Activated naive CD8-positive, alpha-beta T cell treated with anti-CD3 and anti-CD28 coated beads for 36 hours (primary cell): ENCODE measurements at places on chromosomes 16 and 17.
A peak's percentile ranks its signal among the peaks of the same experiment; 100 is the strongest.

- peak; percentile 59 for DNase-seq
Measured at GRCh38 chr16:89922884-89923639, at the start of gene TUBB3. TSS of gene TUBB3 (plus strand) at chr16:89923342. CDS start at chr16:89923402, 60 bp downstream.

GRCh38 chr17:78357177-78357586 lies 2.7 kb downstream of the SOCS3 start:
- DNase-seq: no peak

- DNase-seq: no peak
Measured at GRCh38 chr17:52673791-52674190, 515.3 kb upstream of the CA10 start.

DNA sequence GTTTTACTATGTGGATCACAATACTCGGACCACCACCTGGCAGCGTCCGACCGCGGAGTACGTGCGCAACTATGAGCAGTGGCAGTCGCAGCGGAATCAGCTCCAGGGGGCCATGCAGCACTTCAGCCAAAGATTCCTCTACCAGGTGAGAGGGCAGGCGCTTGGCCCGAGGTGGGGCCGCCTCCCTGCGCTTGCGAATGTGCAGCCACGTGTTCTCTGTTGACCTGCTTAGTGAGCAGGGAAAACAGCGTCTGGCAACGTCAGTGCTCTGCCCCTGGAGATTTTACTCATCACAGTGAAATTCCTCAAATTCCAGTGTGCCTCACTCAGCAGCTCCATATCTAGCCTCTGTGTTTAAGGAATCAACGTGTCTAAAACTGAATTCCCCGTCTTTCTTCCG lies 33.4 kb upstream of the CLEC18A start:
- no peak for DNase-seq

DNA sequence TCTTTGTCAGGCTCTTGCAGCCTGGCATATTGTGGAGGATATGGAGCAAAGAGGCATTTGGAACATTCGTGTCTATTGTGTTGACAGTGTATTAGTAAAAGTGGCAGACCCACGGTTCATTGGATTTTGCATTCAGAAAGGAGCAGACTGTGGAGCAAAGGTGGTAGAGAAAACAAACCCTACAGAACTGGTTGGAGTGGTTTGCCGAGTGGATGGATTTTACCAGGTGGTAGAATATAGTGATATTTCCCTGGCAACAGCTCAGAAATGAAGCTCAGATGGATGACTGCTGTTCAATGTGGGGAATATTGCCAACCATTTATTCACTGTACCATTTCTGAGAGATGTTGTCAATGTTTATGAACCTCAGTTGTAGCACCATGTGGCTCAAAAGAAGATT lies 44.5 kb downstream of the EFCAB13 start:
- DNase-seq: no peak

DNA sequence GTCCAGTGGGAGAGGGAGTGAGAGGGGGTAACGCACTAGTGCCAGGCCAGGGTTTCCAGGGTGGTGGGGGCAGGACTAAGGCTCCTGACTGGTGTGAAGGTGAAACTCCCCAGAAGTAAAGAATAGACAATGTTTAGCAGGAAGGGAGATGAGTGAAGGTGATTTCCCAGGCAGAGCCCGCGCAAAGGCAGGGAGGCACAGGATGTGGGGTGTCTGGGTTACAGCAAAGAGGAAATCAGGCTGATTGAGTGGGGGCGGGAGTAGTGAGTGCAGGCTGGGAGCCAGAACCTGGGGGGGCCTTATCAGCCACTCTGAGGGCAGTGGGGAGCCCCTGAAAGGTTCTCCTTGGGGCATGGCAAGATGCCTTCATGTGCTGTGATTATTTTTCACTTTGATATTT lies 167.5 kb downstream of the UTP18 start:
- peak; percentile 67 for DNase-seq

GRCh38 chr16:49563666-49564065 lies 190.1 kb downstream of the C16orf78 start:
- DNase-seq: no peak

DNA sequence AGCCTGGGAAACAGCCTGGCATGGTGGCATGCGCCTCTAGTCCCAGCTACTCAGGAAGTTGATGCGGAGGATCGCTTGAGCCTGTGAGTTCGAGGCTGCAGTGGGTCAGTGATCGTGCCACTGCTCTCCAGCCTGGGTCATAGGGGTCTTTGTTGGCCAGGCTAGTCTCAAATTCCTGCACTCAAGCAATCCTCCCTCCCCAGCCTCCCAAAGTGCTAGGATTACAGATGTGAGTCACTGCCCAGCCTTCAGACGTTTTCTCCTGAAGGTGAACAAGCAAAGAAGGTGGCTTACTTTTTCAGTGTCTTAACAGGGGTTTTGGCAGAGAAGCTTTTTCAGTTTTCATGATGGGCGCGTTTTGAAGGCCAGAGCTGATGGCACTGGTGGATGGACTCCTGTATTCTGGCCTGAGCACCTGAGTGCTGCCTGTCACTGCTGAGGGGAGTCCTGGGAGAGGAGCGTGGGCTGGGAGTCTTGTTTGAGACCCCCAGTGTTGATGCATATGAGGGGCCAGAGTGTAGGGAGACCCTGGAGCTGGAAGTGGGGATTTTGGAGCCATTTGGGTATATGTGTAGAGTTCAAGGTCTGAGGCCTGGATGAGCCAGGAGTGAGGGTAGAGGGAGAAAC lies 41.4 kb downstream of the FOXK2 start:
- no peak for DNase-seq

DNA sequence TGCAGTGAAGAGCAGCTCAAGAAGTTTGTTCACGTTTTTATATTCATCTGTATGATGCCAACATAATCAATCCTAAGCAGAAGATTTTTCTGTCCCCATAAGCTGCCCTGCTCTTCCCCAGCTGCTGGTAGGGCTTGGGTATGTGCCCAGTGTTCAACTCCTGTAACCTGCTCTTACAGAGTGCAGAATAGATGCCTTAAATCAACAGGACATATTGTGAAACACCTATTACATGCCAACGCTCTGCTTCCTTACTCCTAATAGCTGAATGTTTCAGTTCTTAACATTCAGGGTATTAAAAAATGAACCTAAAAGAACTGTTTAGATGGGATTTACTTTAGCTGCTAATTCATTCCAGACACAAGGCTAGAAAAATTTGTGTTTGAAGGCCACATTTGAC lies 190.9 kb downstream of the HS3ST3A1 start:
- no peak for DNase-seq

DNA sequence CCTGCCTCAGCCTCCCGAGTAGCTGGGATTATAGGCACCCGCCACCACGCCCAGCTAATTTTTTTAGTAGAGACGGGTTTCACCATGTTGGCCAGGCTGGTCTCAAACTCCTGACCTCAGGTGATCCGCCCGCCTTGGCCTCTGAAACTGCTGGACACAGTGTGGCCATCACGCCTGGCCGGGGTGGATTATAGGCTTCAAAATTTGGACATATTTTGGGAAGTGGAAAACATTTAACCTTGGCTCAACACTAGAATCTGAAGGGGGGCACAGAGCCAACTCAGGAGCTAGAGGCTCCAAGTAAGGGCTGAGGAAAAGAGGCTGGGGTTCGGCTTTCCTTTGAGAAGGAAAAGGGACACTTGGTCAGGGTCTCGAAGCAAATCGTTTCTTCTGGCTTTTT lies 2.2 kb upstream of the CDK5R1 start:
- DNase-seq: no peak

DNA sequence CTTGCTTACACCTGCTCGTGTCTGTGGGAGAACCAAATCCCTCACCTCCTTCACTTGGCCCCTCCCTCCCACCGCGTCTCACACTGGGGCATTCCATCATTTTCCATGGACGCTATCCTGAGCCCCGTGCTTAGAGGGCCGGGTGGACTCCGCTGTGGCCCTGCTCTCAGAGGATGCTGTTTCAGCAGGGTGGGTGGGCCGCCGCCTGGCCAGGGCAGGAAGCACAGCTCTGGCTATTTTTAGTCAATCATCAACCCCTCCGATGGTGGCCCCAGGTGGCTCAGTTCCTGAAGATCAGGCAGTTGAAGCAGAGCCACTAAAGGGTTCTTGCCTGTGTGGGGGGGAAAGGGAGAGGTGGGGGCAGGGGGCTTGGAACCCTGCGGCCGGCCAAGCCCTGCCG lies 230.3 kb downstream of the ENGASE start:
- DNase-seq: no peak

DNA sequence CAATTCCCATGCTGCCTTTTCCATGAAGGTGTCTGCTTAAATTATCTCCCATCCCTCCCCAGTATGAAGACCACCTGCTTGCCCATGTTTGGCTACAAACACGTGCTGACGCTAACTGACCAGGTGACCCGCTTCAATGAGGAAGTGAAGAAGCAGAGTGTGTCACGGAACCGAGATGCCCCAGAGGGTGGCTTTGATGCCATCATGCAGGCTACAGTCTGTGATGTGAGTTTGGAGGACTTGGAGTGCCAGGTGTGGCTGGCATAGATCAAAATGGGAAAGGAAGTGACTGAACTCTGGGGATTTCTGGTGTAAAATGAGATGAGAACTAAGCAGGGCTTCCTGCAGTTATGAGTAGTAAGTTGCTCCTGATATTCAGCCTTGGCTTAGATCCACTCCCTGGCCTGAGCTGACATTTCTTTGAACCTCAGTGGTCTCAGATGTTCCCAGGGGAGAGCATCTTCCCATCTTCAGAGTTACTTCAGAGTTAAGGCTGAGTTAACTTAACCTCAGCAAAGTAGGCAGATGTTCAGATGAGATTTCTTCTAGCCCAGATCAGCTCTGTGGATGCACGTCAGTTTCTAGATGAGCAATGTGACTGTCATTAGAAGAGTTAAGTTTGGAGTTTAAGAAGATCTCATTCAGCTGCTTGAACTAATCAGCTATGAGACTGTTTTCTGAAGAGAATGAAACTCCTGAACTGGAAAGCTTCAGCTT lies 32.7 kb downstream of the ITGB3 start:
- DNase-seq: no peak

- no peak for DNase-seq
Measured at GRCh38 chr17:32928586-32929535, 908 bp downstream of the TMEM98 start.

- DNase-seq: no peak
Measured at GRCh38 chr16:50267651-50268050, 1.3 kb downstream of the ADCY7 start.

DNA sequence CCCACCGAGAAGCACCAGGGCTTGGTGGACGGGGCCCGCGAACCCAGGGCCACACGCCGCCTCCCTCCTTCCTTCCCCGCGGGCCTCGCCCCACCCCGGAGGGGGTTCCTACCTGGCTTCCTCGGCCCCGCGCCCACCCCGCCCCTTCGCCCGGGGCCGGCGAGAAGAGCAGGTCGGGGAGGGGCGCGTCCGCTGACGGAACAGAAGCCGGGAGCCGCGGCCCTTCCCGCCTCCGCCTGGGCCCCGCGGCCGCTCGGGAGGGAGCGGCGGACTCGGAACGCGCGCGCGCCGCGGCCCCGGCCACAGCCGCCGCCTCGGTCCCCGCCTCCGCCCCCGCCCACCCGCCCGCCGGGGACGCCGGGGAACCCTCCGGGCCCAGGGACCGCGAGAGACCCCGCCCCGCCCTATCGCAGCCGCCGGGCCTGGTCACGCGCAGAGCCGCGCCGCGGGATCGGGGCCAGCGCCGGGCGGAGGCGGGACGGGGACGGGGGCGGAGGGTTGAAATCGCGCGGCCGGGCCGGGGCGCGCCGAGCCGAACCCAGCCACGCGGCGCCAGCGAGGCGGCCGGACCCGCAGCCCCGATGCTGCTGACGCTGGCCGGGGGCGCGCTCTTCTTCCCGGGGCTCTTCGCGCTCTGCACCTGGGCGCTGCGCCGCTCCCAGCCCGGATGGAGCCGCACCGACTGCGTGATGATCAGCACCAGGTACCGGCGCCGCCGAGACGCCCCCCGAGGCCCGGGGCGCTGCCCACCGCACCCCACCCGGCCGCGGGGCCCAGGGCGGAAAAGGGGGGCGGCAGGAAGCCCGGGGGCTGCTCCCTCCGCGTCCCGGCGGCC lies at the start of gene TLCD3A:
Gene TLCD3A (plus strand): TSS at position 530 of the 835 bp plus-strand sequence. CDS start 52 bp downstream, at position 582.
- DNase-seq: peak; percentile 70

- DNase-seq: peak; percentile 49
Measured at GRCh38 chr16:57045694-57046381, 46.5 kb upstream of the CPNE2 start.

DNA sequence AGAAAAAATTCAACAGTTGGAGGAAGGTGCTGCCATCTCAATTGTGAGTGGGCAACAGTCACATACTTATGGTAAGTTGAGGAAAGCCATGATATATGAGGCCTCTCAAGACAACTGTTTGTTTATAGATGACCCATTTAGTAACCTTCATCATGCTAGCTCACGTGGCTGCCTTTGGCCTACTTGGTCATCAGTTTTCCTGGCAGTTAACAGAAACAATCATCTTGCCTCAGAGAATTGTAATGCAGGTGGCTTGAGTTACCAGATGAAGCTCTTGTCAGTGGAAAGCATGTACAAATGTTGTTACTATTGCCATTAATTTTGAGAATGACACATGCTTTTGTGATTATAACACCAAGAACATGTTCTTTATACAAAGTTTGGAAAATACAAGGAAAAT lies 14.7 kb downstream of the TPPP3 start:
- no peak for DNase-seq

GRCh38 chr17:48530208-48530886 lies 464 bp downstream of the HOXB1 start:
- no peak for DNase-seq

DNA sequence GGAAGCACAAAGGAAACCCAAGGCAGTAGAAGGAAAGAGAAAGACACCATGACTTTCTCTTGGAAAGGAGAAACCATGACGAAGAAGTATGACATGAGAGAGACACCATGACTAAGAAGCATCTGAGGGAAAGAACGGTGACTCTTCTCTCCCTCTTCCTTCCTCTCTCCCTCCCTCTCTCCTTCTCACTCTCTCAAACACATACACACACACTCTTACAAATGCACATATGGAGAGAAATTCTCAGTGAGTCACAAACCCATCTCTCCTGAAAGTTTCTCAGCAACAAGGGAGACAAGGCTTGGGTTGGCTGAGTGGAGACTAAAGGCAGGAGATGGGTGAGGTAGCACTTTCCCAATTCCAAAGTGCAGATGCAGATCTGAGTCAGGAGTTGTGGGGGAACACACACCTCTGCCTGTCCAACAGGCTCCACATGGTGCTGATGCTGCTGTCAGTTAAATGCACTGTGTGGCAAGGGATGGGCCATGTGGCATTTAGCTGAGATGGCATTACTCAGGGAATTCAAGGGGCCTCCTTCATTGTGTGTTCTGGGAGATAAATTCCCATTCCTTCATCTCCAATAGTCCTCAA lies 336.7 kb upstream of the C16orf82 start:
- DNase-seq: no peak

DNA sequence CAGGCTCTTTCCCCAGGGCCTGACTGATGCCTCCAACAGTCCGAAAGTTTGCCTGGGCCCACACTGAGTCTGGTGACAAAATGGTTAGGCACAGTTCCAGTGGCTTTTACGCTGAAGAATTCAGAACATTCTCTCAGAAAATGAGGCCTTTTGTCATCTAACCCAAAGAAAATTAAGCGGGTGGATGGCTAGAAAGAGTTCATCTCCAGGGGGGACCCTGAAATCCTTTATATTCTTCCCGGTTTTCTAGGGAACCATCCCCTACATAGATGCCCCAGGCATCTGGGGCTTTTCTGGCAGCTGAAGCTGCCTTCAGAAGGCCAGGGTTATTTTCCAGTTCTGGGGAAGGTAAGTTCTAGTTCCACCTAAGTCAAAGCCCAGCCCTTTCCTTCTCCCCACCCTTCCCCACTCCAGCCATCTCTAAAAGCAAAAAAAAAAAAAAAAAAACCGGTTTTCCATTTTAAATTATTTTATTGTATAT lies 2.2 kb downstream of the RASD1 start:
- DNase-seq: no peak
